ENCODE measurements at places on chromosomes 2 and 18.
A peak's percentile ranks its signal among the peaks of the same experiment; 100 is the strongest.

DNA sequence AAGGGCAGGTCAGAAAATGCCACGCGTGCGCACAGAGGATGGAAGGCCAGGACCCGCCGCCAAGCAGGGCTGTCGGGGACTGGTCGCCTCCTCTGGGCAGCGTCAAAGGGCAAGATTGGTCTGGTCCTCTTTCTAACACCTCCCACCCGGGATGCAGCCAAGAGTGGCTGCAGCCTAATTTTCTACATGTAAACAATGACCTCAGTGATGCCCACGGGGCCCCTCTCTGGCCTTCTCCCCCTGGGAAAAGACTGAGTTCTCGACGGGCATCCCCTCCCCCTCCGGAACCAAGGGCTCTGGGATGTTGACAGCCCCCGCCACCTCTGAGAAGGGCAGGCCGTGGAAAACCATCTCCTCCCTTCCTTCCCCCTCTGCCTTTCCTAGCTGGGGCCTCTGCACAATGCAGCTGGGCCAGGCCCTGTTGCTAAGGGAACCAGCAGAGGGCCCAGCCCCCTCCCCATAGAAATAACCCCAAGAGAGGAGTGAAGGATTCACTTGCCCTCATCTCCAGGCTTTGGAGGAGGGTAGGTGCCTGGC, 80.0 kb upstream of the ZNF532 start:
- DNase-seq: no peak

GRCh38 chr18:42274488-42275137, 319.6 kb downstream of the PIK3C3 start:
- no peak for DNase-seq

- no peak for DNase-seq
These were observed 127.0 kb upstream of the AGAP1 start for GRCh38 chr2:235366807-235367206.

- no peak for DNase-seq
These were observed 68.1 kb upstream of the CSRNP3 start for GRCh38 chr2:165401285-165401852.

GRCh38 chr2:120805602-120806001, 69.9 kb downstream of the GLI2 start:
- no peak for DNase-seq

- DNase-seq: peak; percentile 8
These were observed 751 bp upstream of the NMI start for GRCh38 chr2:151289972-151290866.

GRCh38 chr2:138202762-138203161, 238.5 kb downstream of the HNMT start:
- DNase-seq: no peak

DNA sequence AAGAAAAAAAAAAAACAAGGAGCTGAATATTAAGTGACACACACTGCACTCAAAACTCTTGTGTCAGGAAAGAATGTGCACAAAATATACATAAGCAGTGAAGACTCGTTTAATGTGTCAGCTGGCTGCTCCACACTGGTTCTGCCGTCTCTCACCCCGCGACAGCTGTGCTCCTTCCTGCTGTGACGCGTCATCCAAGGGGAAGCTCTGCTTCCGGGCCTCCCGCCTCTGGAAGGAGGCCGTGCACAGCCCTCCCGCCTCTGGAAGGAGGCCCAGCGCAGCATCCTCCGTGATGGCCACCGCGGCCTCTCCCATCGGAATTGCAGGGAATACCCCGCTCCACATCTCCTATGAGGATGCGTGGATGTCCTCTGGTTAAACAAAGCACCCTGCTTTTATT, 151.0 kb downstream of the HDAC4 start:
- no peak for DNase-seq

GRCh38 chr2:152336119-152336853, 1.3 kb downstream of the FMNL2 start:
- DNase-seq: no peak

- no peak for DNase-seq
These were observed 11.6 kb upstream of the TUBB6 start for GRCh38 chr18:12296457-12296856.

GRCh38 chr18:13214609-13215008, 4.0 kb upstream of the LDLRAD4 start:
- no peak for DNase-seq

DNA sequence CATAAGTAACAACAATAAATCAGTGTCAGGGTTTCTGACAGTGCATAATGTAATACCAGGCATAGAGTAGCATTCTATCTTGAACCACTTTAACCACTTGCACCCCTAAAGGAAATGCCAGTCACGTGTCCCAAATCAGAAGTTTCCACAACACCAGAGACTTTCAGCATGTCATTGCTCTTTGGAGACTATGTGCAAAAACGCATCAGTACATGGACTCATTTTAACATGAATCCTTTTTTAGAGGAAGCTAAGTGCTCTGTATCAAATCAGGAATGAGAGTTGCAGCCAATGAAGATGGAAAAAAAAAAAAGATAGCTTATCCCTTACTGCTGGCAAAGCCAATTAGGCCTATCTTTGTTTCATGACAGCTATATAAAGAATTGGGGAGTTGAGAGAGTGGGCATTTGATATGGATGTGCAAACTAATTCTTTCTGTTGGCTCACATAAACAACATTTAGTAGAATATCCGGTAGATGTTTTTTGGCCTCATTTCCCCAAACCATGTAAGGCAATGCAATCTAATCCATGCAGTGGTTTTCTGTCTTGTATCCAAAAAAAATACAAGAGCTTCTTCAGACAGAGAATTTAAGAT, 353.1 kb downstream of the IRS1 start:
- no peak for DNase-seq

- DNase-seq: no peak
These were observed 4.3 kb upstream of the TRPM8 start for GRCh38 chr2:233912691-233913423.

- no peak for DNase-seq
These were observed 86.5 kb downstream of the VSNL1 start for GRCh38 chr2:17626986-17627385.

GRCh38 chr2:199485732-199486335, 28.1 kb upstream of the SATB2 start:
- DNase-seq: no peak

- DNase-seq: no peak
These were observed 221.6 kb downstream of the NR4A2 start for GRCh38 chr2:156110890-156111289.

DNA sequence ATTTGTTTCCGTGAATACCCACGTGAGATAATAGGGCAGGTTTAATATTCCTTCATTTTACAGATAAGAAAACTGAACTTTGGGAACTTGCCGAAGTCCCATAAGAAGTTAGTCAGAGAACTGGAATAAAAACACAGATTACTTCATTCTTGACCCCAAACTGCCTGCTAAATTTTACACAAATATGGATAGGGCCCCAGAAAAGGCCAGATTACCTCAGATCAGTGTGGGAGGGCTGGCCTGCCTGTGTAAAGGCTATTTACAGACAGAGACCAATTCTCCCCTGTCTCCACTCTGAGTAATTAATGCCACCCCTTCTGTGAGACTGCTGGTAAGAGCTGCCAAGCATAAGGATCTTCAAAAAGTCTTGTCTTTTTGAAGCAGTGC, 139.2 kb downstream of the MGAT5 start:
- DNase-seq: no peak

DNA sequence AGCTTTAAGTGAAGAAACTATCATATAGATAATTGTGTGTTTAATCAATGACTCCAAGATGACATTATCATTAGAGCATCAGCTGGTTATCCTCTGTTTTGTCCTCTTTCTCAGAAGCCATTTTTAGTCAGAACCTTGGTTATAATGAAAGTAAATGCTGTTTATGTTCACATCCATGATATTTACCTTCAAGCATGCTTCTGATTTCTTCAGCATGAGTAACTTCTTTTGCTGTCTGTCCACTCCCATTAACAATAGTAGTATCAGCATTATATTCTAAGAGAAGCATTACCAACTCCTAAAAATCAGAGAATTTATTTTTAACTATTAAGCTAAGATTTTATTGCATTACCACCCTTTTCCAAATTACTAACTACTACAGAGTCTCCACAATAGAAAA, 56.3 kb downstream of the OSBPL1A start:
- no peak for DNase-seq

DNA sequence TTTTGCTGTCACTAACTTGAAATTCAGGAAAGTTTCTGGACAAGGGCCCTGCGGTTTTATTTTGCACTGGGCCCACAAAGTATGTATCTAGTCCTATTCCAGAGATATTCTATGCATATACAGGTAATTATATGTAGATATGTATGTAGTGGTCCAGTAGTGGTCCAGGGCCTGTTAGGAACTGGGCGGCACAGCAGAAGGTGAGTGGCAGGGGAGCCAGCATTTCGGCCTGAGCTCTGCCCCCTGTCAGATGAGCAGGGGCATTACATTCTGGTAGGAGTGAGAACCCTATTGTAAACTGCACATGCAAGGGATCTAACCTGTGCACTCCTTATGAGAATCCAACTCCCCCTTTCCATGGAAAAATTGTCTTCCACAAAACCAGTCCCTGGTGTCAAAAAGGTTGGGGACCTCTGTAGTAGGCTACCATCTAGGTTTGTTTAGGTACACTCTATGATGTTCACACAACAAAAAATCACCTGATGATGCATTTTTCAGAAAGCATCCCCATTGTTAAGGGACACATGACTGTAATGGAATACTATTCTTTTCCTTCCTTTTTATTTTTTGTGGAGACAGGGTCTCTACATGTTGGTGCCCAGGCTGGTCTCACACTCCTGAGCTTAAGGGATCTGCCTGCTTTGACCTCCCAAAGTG, 2.8 kb upstream of the PPP4R3B start:
- peak; percentile 12 for DNase-seq

DNA sequence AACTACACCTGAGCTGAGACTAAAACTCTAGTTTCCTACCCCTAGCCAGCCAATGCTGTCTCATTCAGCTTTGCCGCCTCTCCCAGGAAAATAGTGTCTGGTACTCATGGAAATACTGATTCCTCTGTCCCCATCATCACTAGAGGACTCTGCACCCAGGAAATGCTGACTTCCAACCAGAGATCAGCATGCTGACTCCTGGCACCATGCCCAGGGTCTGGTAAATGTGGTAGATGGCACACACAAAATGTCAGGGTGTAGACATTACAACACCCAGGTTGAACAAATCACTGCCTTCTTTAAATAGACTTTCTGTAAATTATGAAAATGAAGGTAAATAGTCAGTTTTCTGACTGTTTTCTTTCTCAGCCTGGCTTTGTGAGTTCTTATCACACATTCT, 307.3 kb upstream of the CHAC2 start:
- DNase-seq: no peak

- DNase-seq: no peak
These were observed 188.9 kb downstream of the MYO1B start for GRCh38 chr2:191434072-191434471.

- no peak for DNase-seq
These were observed 159.5 kb downstream of the RIF1 start for GRCh38 chr2:151569167-151569566.

DNA sequence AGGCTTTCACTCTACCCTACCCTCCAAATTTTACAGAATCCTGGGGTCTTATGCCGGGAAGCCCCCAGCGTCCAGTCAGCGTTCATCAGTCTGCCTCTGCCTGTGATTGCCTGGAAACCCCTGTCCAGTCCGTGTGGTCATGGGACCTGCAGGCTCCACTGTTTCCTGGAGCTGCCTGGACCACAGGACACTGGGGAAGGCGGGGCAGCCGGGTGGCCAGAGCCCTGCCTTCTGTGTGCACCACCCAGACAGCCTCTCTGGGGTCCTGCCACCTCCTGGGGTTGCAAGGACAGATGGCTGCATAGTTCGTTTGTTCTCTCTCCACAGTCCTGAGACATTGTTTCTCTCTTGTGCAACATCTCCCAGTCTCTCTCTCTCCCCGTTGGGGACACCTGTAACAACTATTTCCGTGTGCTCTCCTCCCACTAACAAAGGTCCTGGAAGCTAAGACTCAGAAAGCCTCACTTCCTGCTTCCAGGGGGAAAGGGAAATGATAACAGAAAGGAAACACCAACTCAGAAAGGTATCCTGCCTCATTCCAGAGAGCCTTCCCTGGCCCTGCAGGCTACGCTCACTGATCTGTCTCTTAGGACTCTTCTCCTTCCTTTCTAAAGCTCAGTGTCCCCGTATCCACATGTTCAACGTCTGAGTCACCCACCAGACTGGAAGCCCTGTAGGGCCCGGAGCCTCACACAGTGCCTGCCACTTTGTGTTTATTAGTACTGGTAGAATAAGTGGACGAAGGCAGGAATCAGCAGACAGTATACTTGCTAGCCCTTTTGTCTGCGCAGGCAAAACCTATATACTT, 192.8 kb upstream of the RAB12 start:
- no peak for DNase-seq

- no peak for DNase-seq
These were observed 93.4 kb upstream of the FN1 start for GRCh38 chr2:215529271-215529670.

DNA sequence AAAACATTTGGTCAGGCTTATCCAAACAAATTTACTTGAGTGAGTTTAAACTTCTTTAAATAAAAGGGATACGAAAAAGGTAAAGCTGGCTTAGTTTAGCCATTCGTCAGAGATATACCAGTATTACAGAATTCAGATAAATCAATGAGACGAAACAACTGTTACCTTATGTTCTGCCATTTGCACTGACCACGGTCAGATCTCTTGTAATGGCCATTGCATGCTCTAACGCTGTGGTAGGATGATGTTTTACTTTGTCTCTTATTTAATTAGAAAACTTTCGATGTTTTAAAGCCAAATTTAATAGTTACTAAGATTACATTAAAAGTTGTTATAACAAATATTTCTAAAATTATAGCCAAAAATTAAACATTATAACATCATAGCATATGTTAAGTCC, 1.5 kb downstream of the C18orf54 start:
- no peak for DNase-seq

DNA sequence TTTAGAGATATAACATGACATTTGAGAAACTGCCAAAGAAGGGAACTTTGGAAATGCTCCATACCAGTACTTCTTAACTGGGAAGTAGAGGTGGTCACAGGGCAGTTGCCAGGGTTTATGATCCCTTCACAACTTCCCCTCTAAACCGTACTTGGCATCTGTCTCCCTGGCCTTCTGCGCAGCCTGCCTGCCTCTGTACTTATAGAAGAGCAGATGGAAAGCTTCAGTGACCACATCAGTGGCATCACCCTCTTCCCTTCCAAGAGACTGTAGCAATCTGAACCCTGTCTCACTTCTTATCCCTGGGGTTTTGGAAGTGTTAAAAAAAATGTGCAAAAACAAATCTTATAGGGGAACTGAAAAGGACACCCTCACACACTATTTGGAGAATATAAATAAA, 64.1 kb downstream of the EIF2AK3 start:
- no peak for DNase-seq

GRCh38 chr2:20496076-20496872, 49.4 kb downstream of the RHOB start:
- no peak for DNase-seq

- no peak for DNase-seq
These were observed 493 bp upstream of the PREB start for GRCh38 chr2:27134781-27135477.

- no peak for DNase-seq
These were observed 446.2 kb upstream of the SLC14A2 start for GRCh38 chr18:45168866-45169600.
